CD4-positive, alpha-beta T cell treated with Interleukin-10 for 1 hour (primary cell): ENCODE measurements at places on chromosomes 16 and 17.

DNA sequence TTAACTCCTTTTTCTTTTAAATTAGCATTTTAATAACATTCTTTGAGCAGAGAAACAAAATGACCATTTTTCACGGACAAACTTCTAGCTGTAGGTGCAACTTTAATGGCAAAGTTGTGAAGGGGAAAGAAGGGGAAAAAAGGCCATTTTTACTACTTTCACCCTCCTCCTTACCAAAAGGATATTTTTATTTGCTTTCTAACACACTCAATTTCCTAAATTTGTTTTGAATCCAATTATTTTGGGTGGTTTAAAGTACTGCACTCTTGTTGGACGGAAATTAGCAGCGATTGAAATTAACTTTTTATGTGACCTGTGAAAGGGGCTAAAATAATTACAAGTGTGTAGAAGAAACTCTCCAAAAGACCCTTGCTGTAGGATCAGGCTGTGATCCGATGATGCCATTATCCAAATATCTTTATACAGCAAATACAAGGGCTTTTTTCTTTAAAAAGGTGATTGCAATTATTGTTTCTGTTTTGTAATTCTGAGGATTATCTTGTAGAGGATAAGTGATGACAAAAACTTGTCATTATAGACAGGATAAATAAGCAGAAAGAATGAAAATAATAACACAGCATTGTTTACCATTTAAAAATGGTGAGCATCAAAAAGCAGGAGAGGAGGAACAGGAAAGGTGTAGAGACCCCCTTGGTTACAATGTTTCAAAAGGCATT lies 42.4 kb downstream of the SNX11 start:
- DNase-seq = no peak

- no peak for DNase-seq
Measured at GRCh38 chr17:50625032-50625871, 9.4 kb upstream of the ABCC3 start.

DNA sequence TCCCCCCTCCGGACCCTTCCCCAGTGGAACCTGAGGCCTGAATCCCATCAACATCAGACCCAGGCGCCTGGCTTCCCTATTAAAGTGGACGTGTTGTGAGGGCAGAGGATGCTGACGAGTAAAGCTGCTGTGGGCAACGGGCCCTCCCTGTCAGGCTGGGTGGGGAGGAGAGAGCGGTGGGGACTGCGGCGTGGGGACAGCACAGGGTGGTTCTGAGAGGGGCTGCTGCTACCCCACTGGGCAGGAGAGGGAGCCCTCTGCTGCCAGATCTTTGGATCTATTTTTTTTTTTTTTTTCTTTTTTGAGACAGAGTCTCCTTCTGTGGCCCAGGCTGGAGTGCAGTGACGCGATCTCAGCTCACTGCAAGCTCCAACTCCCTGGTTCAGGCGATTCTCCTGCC lies 5.9 kb downstream of the CA5A start:
- DNase-seq = no peak

DNA sequence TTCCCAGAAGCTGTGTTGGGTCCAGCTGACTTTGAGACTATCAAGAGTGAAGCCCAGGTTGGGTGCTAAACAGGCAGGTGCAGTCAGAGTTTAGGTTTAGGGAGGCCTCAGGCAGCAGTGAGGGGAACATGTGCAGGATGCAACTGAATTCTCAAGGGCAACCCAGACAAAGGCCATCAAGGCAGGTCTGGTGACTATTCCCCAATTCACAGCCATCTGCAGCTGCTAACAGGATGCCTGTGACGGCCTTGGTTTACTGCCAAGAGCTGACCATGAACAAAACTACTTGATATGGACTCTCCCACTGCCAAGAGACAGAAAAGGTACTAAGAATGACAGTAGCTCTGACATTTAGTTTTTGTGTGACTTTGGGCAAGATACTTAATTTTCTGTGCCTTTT lies 45.2 kb upstream of the BCAR1 start:
- no peak for DNase-seq

DNA sequence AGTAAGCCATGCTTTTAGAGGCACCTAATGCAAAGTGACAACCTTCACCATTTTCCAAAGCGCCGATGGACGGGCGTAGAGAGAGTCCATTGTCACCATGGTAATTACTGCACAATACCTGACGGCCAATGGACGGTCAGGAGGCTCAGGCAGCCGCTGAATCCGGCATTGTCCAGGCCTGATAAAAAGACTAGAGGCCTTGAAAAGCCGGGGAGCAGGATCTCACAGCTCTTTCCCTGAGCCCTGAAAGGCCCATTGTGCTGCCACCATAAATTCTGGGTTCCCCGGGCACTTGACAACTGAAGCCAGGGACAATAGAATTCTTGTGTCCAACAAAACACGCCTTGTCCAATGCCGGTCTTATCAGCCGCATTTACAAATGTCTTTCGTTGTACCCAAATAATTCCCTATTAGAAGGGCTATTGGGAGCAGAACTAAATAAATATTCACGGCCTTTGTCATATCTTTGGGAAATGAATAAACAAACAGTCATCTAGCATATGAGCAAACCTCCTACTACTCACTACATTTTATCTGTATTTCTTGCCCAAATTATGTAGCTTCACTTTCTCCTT lies 62.4 kb downstream of the CDH11 start:
- no peak for DNase-seq

- no peak for DNase-seq
Measured at GRCh38 chr17:74108126-74108705, 95.3 kb upstream of the RPL38 start.

GRCh38 chr17:2368359-2368758 lies 31.1 kb downstream of the SGSM2 start:
- DNase-seq = no peak

DNA sequence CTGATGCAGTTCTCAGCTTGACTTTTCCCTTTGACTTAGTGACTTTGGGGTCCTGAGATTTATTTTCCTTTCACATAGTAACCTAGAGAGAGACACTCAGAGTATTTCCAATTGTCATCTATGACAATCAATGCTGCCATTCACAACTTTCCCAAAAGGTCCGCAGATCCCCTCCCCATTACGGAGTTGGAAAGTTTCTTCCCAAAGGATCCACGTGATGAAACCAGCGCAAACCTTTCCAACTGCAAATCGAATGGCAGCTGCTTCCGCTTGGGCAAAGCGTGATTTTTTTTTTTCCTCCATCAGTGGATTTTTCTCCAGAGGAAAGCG lies 538 bp upstream of the FCSK start:
- DNase-seq = no peak

GRCh38 chr16:85652431-85653221 lies 36.1 kb downstream of the GINS2 start:
- peak; percentile 14 for DNase-seq

GRCh38 chr17:77235370-77235941 lies 94.7 kb downstream of the SEC14L1 start:
- peak; percentile 14 for DNase-seq

GRCh38 chr17:73362697-73363096 lies 50.9 kb upstream of the CDC42EP4 start:
- DNase-seq = no peak

- DNase-seq = peak; percentile 55
Measured at GRCh38 chr16:87963400-87963799, 12.2 kb downstream of the BANP start.

DNA sequence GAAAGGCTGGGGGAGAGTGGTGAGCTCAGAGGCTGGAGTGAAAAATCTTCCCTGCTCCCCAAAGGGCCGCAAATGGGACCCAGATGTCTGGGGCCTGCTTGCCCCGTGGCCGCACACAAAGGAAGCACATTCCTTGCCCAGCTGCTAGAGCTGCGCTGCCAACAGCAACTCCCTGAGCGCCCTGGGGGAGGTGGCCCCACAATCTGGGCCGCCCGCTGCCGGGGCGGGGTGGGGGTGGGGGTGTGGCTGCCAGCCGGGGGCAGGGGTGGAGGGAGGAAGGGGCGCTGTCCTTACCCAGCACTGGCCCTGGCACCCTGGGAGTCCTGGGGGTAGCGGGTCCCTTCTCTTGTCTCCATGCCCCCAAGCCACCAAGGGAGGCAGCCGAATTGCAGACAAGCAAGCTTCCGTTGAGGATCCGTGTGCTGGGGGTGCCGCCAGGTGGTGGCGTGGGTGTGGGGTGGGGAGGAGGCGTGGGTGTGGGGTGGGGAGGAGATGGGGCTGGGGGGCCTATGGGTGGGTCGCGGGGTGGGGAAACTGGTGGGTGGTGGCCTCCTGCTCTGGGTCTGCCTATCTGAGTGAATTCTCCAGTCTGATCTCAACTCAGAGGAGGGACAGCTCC lies 48.4 kb upstream of the PABPN1L start:
- no peak for DNase-seq

DNA sequence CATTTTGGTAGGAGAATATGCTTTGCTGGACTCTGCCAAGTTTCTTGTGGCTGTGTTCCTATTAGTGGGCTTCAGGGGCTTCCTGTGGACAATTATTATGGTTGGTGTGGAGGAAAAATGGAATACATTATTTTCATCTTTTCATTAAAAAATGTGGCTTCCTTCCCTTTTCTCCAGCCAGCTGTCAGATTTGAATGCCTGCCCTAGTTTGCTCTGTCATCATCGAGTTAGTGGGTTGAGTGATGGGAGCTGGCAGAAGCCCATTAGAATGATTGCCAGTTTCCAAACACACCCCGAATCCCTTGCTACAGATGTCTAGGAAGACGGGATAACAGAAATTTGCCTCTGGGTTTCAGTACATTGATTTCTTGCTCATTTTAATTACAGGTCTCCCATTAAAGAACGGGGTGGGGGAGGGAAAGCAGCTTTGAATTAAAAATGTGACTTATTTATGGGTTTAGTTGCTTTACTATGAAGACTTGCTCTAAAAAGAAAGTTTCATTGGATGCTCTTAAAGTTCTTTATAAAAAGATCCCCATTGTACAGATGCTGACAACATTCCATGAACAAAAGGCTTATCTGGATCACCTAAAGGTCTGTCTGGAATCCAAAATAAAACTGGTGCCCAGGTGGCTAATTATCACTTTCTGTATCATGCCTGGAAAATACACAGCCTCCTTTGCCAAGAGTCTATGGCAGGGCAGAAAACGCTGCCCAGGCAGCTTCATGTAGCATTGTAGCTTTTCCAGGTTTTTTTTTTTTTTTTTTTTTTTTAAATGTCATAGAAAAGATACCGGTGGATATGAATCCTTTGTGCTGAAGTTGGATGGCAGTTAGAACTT lies 103.6 kb downstream of the PRKCA start:
- DNase-seq = no peak

- no peak for DNase-seq
Measured at GRCh38 chr16:86428729-86429517, 81.4 kb upstream of the FOXF1 start.

GRCh38 chr16:85202631-85203461 lies 90.6 kb upstream of the CIBAR2 start:
- DNase-seq = no peak

GRCh38 chr17:2420176-2420575 lies 19.3 kb upstream of the MNT start:
- no peak for DNase-seq

- no peak for DNase-seq
Measured at GRCh38 chr16:51012396-51012795, 138.7 kb downstream of the SALL1 start.

DNA sequence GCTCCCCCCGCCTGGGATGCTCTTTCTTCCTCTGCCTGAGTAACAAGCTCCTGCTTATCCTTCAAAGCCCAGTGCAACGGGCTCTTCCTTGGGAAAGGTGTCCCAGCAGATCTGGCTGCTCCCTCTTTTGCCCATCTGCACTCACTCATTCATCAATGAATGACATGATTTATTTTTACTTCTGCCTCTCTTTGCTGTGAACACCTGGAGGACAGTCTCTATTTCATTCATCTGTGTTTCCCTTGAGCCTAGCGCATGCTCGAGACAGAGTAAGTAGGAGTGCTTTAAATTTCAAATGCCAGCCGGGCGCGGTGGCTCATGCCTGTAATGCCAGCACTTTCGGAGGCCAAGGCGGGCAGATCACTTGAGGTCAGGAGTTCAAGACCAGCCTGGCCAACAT lies 22.0 kb upstream of the GINS2 start:
- DNase-seq = no peak

DNA sequence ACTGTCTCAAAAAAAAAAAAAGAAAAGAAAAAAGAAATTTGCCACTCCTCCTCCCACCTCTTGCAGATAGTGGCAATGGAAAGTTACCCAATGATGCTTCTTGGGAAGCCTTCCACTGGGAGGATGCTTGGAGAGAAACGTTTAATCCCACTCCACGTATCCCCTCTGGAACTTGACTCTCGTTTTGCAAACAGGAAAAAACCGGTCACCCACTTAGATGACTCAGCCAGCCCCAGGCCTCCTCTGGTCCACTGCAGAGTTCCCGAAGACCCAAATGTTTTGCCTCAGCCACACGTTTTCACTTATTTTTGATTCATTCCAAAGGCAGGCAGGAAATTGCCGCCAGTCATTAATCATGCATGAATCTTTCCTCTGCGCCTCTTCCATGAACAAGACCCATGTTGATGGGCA lies 9.3 kb upstream of the TNFRSF17 start:
- no peak for DNase-seq

- DNase-seq = no peak
Measured at GRCh38 chr16:24493821-24494220, 45.5 kb upstream of the RBBP6 start.

DNA sequence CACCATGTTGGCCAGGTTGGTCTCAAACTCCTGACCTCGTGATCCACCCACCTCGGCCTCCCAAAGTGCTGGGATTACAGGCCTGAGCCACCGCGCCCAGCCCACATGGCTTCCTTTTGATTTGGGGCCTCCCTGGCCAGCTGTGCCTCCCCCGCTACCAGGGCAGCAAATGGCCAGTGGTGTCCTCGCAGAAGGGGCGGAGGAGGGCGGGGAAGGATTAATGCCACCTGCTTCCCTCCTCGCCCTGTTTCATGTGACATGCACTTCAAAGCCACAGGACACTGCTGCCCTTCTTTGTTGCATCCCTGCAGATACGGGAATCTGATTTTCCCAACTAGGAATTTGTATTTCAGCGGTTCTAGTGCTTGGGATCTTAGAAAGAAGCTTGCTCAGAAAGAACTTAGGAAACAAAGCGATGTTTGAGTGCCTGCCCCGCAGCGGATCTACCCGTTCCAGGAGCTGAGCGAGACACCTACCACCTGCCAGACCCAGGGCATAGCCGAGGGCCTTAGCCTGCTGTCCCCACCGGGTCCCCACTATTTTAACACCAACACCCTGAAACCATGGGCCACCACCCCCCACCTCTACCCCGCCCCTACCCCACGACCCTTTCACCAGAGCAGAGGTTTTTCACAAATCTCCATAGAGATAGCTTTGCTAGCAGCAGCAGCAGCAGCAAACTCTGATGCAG lies 37.7 kb upstream of the CCDC182 start:
- no peak for DNase-seq

- no peak for DNase-seq
Measured at GRCh38 chr16:73996624-73997339, 299.8 kb upstream of the PSMD7 start.
